ENCODE measurements at places on chromosomes 6 and 20.

DNA sequence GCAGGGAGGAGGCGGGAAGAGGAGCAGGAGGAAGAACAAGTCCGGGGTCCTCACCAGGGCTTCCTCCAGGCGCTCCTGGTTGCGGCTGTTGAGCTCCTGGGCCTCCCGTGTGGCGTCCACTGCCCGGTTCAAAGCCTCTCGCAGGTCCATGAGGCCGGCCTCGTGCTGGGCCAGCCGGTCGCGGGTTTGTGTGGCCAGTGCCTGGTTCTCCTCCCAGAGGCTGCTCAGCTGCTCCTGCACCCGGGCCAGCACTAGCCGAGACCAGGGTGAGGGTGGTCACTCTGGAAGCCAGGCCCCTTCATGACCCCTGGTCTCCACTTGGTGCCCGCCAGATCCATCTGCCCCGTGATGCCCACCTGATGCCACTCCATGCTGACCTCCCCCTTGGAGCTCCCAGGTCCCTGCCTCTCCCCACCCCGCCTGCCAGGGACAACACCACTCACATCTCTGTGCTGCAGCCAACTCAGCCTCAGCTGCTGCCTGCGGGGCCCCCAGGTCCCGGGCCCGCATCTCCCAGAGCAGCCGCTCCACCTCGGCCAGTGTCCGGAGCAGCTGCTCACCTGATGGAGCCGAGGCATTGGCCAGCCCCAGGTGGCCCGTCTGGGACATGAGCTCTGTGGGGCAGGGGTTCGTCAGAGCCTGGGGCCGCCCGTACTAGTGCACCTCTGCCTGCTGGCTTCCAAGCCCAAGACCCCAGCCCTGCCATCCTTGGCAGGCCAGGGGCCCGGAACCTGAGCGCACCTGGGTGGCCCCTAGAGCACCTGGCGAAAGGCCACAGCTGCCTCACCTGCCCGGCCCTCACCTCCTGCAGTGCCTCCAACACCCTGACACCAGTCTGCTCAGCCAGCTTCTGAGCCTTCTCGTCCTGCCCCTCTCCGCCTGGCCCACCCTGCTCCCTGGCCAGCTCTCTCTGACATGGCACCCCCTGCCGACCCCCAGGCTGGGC, 15.9 kb downstream of the ADRM1 start:
- no peak for DNase-seq

- DNase-seq: no peak
Measured at GRCh38 chr6:162448294-162448693, 279.3 kb downstream of the PRKN start.

GRCh38 chr20:3759316-3759823, 8.2 kb downstream of the ADISSP start:
- no peak for DNase-seq

GRCh38 chr6:1039746-1040145, 272.2 kb upstream of the FOXQ1 start:
- no peak for DNase-seq

DNA sequence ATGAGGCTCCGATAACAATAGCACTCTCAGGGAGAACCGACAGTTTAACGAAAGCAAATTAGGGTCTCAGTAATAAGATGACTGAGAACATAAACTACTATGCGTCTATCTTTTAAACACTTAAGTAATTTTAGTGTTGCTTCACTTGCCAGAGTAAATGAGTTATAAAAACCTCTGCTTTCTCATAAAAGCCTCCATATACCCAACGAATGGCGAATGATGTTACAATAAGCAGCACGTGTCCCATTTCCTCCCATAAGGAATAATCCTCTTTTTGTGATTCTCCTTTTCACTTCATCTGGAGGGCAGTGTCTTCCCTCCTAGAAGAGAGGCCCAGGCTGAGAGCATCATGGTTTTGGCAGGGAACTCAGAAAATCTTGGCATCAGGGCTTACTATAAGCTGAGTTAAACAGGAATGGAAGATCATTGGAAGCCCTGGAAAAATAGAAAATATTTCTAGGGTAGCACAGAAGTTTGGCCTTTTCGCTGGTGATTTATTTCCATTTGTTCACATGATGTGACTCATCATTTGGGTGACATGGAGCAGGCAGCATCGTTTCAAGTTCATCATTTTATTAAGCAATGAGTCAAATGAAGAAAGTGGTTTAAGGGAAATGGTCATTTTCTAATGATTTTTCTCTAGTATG, 255.4 kb downstream of the ATXN1 start:
- DNase-seq: peak; percentile 72

- no peak for DNase-seq
Measured at GRCh38 chr20:57400231-57400701, 9.1 kb downstream of the RBM38 start.

DNA sequence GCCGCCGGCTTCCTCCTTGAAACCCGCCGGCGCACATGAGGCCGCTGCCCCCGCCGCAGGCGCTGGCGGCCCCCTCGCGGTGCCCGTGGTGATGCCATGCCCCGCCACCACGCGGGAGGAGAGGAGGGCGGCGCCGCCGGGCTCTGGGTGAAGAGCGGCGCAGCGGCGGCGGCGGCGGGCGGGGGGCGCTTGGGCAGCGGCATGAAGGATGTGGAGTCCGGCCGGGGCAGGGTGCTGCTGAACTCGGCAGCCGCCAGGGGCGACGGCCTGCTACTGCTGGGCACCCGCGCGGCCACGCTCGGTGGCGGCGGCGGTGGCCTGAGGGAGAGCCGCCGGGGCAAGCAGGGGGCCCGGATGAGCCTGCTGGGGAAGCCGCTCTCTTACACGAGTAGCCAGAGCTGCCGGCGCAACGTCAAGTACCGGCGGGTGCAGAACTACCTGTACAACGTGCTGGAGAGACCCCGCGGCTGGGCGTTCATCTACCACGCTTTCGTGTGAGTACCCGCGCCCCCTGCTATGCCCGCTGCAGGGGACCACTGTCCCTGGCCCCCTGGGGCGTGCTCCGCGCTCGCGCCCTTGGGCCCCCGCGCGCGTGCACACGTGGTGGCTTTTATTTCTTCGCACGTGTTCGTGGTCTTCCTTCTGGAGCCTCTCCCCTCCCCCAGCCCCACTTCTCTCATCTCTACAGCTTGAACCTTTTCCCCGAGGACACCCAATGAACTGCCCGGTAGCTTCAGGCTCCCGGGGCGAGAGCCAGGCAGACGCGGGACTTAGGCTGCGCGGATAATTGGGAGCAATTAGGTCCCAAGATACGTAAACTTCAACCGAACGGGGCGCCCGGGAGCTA, 453 bp downstream of the KCNQ5 start:
- peak; percentile 47 for DNase-seq

GRCh38 chr6:1606780-1607515, 2.8 kb upstream of the FOXC1 start:
- peak; percentile 28 for DNase-seq

GRCh38 chr20:50144362-50144761, 9.2 kb downstream of the PEDS1 start:
- DNase-seq: peak; percentile 92

DNA sequence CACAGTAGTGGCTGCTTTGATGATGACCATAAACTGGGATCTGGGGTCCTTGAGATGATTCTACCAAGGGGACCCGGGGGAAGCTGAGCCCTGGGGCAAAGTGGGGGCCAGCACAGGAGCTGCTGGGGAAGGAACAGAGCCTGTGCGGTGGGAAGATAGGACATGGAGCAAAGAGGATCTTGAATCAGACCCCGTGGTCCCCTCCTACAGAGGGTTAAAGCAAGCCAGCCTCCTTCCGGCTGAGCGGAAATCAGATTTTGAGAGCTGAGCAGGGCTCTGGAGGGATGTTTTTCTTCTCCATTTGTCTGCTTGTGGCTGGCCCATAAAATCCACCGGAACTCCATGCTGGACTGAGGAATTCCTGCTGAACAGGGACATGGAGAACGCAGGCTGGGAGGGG, 10.1 kb upstream of the TCF15 start:
- no peak for DNase-seq

DNA sequence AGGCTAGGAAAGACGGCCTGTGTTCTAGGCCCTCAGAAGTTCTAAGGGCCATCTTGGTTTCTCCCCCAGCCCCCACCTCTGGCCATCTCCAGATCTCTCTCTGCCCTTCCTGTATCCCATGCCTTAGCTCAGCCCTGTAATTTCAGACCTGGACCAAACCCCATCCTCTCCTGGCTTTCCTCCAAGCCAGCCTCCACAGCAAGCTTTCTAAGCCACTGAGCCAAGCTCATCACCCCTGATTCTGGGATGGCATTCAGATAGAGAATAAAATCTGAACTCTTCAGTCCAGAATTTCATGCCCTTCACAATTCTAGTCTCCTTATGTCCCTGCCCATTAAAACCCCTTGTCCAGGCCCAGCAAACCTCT, 18.9 kb upstream of the CCM2L start:
- no peak for DNase-seq

- no peak for DNase-seq
Measured at GRCh38 chr6:22716721-22717120, 147.4 kb downstream of the HDGFL1 start.

DNA sequence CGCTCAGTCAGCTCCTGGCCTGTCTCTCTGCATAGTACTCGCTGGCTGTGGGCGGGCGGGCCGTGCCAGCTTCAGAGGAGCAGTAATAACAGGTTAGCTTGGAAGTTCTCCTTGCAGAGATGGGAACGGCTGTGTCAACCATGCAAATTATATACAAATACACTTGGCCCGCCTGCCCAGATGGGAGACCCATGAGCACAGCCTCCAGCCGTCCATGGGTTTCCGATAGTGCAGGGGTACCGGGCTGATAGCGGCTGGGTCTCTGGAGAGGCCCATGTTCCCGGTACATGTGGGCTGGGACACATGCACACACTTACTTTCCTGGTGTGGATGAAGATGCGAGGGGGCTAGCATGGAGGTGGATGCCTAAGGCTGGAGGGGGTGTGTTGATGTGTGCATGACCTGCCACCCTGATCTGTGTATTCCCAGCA, 12.8 kb upstream of the ZNF831 start:
- no peak for DNase-seq
